Fibroblast of villous mesenchyme (primary cell): ENCODE measurements at places on chromosomes 5 and 9. TPM values are rescaled to one million over a fixed set of nuclear protein-coding genes. Genes with fewer than 3 reads are reported as not detected.
A peak's percentile ranks its signal among the peaks of the same experiment; 100 is the strongest.

DNA sequence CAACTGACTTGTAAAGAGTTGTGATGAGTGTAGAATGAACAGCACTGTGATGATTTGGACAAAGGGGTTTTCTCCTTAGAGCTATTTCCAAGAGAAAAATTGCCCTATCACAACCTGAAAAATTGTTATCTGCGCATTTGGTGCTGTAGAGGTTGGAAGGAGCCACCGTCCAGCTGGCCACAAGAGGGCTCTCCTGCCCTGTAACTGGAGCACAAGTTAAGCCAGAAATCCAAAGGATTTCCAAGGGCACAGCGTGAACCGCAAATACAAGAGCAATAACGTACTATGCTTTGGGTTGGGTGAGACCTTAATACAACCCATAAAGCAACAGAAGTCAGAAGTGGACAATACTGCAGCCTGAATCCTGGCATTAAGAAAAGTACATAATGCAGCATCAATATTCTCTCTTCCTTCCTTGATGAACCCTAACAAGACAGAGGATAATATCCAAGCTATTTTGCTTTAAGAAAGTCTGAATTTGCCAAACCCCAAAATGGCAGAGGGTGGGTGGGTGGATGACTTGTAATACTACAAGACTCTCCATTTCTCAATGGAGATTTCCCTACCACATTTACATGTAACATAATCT, 56.8 kb upstream of the SMIM32 start:
- peak; percentile 79 for DNase-seq

The SLC28A3 gene
- total RNA-seq = 0.32 and 0.43 TPM in 2 replicates

DNA sequence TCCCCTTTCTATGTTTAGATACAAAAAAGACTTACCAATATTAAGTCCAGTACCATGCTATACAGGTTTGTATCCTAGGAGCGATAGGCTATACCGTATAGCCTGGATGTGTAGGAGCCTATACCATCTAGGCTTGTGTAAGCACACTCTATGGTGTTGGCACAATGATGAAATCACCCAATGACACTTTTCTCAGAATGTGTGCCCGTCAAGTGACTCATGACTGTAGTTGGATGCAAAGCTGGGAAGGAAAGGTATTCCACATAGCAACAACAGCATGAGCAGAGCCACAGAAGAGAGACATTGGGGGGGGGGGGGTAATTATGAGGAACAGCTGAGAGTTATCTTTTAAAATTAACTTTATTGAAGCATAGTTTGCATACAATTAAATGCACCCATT, 63.2 kb downstream of the TTLL11 start:
- no peak for DNase-seq

The GABRA1 gene
- total RNA-seq = not detected in 2 replicates

- no peak for DNase-seq
Observed at GRCh38 chr9:138007566-138007917, 130.0 kb downstream of the CACNA1B start.
